ENCODE measurements at places on chromosomes 16 and 17.

- no peak for DNase-seq
Observed at GRCh38 chr17:73546770-73547536, 97.3 kb downstream of the SDK2 start.

GRCh38 chr16:88352261-88353200, 30.2 kb upstream of the ZNF469 start:
- DNase-seq = no peak

DNA sequence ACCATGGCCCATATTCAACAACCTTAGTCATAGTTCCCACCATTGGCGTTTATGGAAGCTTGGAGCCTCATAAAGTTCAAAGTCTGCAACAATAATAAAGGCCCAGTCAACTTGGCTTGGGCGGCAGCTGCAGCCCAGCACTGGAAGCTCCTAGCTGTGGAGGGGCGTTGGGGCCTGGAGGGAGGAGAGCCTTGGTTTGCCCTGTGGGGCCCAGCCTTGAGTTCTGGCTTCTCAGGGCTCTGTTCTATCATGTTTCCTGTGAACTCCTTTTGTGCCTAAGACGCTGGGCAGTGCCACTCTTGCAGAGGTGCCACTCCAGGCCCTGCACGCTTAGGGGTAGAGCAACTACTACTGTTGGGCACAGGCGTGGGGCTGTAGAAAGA, 927 bp upstream of the ENGASE start:
- DNase-seq = no peak

- peak; percentile 59 for DNase-seq
Observed at GRCh38 chr16:85615852-85616606, 2.9 kb downstream of the GSE1 start.

DNA sequence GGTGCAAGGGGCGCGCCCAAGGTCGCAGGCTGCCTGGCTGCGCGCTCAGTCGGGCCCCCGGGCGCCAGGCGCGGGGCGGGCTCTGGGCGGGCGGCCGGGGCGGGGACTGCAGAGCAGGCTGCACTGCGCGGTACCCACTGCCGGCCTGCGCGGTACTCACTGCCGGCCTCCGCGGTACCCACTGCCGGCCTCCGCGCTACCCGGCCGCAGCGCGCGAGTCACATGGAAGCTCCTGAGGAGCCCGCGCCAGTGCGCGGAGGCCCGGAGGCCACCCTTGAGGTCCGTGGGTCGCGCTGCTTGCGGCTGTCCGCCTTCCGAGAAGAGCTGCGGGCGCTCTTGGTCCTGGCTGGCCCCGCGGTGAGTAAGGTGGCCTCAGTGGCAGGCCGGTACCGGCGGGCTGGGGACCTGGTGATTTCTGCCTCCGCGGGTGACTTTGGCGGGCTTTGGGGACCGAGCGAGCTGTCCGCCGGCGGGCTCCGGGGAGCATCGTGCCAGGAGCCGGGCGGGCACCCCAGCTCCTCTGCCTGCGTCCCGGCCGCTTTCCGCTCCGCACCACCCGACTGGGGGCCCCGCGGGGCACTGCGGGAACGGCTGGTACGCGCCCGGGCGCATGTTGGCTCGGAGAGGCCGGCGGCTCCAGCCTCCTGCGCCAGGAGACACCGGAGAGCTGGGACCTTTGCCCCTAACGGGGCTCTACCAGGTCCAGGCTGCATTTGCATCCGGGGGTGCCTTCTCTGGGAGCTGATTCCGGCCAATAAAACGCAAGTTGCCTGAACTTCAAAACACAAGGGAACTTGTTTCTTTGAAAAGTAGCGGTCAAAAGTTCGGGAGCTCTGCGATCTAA, at the start of gene SLC47A1:
TSS of gene SLC47A1 (plus strand) at position 137 of the 844 bp plus-strand sequence. CDS start at position 223, 86 bp downstream.
- DNase-seq = no peak

DNA sequence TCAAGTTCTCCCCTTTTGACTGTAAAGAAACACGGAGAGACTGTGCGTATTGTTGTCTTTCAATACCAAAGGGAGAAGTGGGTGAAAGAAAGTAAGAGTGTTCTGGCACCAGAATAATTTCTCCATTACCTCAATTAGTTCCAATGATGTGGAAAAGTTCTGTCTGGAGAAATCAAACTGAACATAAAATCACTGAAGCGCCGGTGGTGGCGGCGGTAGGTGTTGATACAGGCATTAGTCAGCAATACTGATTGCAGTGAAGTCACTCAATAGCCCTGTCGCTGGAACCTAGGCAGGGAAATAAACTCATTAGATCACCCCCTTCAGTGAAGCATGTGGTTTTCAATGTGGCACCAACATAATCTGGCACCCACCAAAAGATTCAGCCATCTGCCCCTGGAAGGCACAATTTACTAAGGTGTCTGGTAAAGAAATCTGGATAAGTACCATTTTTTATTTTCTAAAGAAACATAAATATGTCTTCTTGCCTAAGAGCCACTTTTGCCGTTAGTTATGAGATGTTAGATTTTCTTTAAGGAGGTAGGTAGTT, 274.2 kb upstream of the SOX9 start:
- no peak for DNase-seq

DNA sequence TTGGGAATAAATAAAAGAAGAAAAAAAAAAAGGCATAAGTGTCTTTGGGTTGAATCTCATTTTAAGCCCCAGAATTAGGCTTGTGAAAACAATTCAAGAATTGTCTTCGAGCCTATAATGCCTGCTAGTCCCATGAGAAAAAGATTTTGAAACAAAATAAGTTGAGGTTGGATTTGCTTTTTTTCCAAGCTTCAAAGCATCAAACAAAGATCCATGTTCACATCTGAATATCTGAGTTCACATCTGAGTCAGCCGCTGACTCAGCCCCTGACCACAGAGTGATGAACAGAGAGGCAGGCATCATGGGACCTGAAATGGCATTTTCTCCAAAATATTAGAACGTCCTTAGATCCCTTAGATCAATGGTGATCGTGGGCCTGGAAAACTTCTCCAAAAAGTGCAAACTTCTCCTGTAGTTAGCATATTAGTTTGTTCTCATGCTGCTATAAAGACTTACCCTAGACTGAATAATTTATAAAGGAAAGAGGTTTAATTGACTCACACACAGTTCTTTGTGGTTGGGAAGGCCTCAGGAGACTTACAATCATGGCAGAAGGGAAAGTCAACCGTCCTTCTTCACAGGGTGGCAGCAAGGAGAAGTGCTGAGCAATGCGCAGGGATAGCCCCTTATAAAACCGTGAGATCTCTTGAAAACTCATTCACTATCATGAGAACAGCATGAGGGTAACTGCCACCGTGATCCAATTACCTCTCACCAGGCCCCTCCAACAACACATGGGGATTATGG, 294.6 kb upstream of the HSBP1 start:
- DNase-seq = no peak

DNA sequence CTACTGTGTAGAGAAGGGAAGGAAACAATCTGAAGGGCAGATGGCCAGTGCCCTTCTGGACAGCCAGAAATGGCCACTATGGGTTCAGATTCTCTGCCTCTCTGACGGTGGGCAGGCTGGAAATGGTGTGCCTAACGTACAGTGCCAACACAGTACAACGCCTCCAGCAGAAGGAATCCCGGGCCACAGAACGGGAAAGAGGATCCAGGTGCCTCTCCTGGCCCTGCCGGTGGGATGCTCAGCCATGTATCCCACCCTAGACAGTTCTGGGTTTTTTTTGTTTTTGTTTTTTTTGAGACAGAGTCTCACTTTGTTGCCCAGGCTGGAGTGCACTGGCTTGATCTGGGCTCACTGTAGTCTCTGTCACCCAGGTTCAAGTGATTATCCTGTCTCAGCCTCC, 71.5 kb downstream of the SLC5A11 start:
- no peak for DNase-seq

DNA sequence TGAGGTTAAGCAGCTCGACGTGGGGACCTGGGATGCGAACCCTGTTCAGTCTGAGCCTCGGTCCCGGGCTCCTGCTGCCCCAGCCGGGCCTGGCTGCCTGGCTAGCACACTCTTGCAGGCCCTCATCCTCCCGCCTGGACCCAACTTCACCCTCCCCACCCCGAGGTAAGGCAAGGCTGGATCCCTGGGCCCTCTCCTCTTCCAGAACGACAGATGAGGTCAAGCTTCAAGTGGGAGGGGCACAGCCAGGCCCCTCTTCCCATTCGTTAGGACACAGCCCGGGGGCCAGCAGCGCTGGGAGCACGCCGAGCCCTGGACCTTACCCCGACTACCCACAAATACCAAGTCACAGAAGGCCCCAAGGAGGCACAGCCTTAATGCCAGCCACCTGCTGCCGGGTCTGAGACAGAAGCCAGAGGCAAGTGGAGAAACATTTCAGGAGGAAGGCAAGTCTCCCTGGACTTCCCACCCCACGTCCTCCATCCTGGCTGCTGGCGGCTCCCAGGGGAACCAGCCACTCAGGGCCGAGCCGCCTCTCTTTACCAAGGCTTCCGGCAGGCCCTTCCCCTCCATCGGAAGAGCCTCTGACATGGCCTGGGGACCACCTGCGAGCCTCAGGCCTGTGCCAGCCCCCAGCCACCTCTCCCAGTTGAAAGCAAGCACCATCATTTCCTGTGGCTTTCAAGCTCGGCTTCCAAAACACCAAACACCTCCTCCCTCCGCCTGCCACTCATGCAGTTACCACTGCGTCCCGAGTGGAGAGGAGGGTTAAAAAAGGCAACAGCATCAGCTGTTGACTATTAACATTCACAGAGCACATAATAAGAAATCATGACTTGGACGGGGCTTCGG, 59.9 kb downstream of the RPH3AL start:
- DNase-seq = no peak

DNA sequence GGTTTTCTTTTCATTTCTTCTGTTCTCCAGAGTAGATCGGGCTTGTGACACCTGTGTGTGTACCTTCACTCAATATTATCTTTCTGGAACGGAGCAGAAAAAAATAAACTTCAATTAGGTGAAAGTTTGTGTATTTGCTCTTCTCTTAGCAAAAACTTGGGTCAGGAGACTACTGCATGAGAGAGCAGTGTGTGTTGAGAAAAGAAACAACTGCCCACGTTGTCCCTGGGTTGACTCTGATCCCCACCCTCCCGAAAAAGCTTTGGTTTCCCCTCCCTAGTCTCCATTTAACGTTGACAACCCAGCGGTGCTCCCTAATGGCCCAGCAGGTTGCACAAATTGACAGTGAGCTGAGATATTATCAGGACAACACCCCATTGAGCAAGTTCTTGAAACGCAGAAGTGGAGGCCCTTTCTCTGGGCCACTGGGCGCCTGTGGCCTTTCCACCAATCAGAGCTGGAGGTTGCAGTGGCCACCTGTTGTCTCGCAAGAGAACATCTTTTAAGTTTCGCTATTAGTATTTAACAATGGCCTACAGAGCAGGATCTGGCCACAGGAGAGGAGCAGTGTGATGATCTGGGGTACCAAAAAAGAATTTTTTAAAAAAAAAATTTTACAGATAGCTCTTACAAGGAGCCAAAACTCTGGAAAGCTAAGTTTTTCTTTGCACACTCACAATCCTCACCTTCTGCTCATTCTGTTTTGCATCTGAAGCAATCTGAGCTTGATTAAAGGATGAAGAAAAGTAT, 1.5 kb upstream of the TOX3 start:
- DNase-seq = no peak

- peak; percentile 89 for DNase-seq
Observed at GRCh38 chr16:56964243-56965148, 2.7 kb downstream of the CETP start.

DNA sequence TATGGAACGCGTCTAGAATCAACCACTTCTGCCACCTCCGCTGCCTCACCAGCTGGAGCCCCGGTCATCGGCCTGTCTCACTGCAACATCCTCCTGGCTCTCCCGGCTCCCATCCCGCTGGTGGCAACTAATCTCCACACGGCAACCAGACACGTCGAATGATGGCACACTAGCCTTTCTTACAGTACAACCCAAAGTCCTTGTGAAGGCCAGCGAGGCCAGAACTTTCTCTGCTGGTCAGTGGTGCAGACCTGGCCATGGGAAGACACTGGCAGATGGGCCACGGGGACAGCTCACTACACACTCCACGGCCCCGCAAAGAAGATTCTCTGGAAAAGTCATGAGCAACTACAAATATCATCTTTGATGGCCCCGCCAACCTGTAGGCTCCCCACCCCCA, 117.6 kb downstream of the RMI2 start:
- no peak for DNase-seq

All from activated T-helper 1 cell treated with anti-CD3 and anti-CD28 coated beads, Interleukin-12 subunit alpha, Interleukin-12 subunit beta, Interleukin-2, Interleukin-4 antibody, amounts not matched to agents 30 ng/mL and 10 ng/mL and 1 ng/mL, durations not matched to agents 14 hours and 24 hours and 36 hours (primary cell).